Stomach (tissue), 19 donors: ENCODE measurements at places on chromosomes 12 and 14. TPM values are rescaled to one million over a fixed set of nuclear protein-coding genes. Genes with fewer than 3 reads are reported as not detected.

The PRH2 gene
- total RNA-seq: not detected

The NANOG gene
- total RNA-seq: 0.18 TPM

The SERPINA12 gene
- total RNA-seq: not detected

The AQP2 gene
- not detected for total RNA-seq

The MYH6 gene
- total RNA-seq: not detected
